ENCODE measurements at places on chromosomes 1 and 21.

DNA sequence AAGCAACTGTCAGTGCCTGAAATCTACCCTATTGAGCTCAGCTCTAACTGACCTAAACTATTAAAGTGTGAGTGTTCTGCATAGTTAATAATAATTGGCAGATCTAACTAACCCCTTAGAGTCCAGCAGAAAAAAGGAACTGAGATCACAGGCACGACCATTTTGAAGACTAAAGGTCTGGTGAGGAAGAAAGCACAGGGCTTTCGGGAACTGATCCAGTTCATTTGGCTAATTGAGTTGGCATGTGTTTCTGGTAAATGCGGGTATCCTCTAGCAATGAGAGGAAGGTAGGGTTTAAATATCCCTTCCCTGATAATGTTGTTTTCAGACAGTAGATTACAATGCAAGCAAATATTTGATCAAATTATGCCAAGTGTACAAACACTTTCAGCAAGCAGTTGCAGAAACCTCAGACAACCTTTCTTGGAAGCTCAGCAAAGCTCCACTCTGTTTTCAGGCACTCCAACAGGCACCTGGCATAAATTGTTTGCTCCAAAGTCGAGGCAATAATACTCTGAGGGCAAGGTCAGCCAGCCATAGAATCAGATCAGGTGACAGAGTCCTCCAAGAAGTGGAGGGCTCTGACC is 100.8 kb downstream of the KCNK1 start:
- no peak for DNase-seq

- DNase-seq, result no peak
These were observed 184.7 kb upstream of the SGIP1 start for GRCh38 chr1:66349242-66349641.

- DNase-seq, result no peak
These were observed 29.6 kb upstream of the AGL start for GRCh38 chr1:99820546-99820945.

- DNase-seq, result no peak
These were observed 657 bp upstream of the HDAC1 start for GRCh38 chr1:32291145-32291707.

- no peak for DNase-seq
These were observed 22.6 kb downstream of the PODN start for GRCh38 chr1:53084589-53084971.

GRCh38 chr21:39852021-39852721 is 15.1 kb upstream of the PCP4 start:
- DNase-seq, result no peak

GRCh38 chr1:158407092-158407491 is 7.8 kb upstream of the OR10T2 start:
- DNase-seq, result no peak

DNA sequence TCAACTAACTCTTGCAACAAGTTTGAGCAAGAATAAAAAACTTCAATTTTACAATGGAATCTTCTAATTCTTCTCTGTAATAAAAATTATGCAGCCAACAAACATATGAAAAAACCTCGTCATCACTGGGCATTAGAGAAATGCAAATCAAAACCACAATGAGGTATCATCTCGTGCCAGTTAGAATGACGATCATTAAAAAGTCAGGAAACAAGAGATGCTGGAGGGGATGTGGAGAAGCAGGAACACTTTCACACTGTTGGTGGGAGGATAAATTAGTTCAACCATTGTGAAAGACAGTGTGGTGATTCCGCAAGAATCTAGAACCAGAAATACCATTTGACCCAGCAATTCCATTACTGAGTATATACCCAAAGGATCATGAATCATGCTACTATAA is 327.5 kb upstream of the LYPLAL1 start:
- DNase-seq, result no peak

GRCh38 chr1:207991583-207992026 is 80.7 kb upstream of the CD34 start:
- no peak for DNase-seq

DNA sequence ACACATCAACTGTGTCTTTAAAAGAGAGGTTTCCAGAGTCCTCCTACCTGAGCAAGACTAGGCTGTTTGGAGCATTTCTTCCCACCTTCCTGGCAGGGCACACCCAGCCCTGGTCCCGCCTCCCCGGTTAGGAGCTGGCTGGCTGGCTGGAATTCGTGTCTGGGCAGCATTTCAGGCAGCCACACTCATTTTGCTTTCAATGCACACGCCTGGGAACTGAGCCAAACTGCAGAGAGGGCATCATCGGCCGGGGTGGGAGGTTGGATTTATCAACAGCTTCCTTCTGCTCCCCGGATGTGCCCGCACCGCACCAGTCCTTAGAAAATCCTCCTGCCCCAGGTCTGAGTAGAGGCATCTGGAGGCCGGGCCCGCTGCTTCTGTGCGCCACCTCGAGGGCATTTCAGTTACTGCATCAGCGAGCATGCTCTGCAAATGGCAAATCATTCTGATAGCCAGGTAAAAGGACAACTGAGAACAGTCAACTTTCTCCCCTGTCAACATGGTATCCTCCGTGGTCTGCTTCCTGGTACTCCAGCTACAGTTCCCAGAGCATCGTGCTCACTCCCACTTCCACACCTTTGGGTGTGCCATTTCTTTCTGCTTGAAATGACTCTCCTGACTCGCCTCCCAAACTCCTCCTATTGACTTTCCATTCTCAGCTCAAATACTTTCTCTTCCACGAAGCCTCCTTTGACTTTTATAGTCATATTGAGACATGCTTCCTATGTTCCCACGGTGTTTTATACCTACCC is 20.6 kb downstream of the TCEA3 start:
- DNase-seq, result peak; percentile 91

DNA sequence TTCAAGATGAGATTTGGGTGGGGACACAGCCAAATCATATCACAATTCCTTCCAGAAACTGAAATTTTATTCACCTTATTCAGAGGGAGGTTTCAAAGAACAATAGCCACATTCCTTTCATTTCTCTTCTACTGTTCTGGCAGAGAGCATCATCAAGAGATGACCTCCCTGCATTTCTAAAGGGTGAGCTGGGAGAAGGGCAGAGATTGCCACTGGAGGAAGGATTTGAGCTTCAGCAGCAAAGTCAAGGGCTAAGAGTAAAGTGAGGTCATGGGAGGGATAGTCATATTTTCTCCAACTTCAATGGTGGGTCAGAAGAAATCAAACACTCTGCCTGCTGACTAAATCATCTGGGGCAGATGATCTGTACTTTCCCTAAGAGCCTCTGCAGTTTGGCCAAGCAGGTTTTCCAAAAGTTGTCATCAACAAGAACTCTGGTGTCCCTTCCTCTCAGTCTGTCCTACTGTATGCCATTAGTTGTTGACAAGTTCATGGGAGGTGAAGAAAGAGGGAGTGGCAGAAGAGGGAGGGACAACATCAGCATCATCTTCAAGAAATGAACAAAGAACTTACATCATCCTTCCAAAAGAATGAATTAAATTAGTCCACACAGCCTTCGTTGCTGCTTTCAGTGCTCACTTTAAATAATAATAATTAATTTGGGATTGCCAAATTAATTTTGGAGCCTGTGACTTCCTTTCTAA is 298.3 kb downstream of the ASTN1 start:
- no peak for DNase-seq

GRCh38 chr1:46342084-46342656 is 1.6 kb downstream of the NSUN4 start:
- peak; percentile 25 for DNase-seq

- DNase-seq, result no peak
These were observed 9.5 kb upstream of the GOLT1A start for GRCh38 chr1:204223129-204223860.

DNA sequence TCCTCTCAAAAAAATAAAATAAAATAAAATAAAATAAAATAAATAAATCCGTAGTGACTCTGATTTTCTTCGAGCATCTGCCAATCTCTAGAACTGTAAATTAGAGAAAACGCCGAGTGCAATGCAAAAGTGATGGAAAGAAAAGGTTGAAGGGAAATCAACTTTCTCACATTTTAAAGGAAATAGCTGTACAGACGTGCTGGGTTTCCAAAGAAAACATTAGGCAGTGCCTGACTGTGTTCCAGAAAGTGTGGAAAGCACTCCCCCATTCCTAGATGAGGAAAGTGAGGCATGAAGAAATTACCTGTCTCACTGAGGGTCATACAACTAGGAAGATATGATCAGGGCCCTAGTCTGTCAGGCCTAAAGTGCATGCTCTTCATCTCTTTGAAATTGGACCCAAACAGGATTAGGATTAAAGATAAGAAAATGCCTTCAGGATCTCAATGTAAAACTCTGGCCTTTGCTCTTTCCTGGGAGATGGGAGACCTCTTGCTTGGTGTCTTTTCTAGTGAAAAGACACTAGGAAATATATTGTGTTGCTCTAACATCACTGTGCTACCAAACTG is 1.8 kb upstream of the PTPN14 start:
- no peak for DNase-seq

DNA sequence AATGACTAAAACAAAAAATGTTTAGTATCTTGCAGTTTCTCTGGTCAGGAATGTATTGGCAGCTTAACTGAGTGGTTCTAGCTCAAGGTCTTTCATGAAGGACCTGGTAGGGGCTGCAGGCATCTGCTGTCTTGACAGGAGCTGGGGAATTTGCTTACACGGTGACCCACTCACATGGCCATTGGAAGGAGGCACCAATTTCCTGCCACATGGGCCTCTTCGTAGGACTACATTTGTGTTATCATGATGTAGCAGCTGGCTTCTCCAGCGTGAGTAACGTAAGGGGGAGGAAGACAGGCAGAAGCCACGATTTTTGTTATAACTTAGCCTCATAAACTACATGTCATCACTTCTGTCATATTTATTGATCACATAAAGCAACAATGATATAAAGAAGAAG is 376.3 kb downstream of the AMY1C start:
- DNase-seq, result no peak

GRCh38 chr1:188129856-188130838 is 1301.4 kb downstream of the PLA2G4A start:
- no peak for DNase-seq

GRCh38 chr1:235650341-235651169 is 971 bp upstream of the GNG4 start:
- peak; percentile 59 for DNase-seq

- DNase-seq, result no peak
These were observed 9.7 kb downstream of the PTPN14 start for GRCh38 chr1:214541693-214542092.

- DNase-seq, result no peak
These were observed 2.1 kb downstream of the BRINP2 start for GRCh38 chr1:177172866-177173265.

- DNase-seq, result no peak
These were observed 14.6 kb downstream of the HUNK start for GRCh38 chr21:31887391-31887841.

DNA sequence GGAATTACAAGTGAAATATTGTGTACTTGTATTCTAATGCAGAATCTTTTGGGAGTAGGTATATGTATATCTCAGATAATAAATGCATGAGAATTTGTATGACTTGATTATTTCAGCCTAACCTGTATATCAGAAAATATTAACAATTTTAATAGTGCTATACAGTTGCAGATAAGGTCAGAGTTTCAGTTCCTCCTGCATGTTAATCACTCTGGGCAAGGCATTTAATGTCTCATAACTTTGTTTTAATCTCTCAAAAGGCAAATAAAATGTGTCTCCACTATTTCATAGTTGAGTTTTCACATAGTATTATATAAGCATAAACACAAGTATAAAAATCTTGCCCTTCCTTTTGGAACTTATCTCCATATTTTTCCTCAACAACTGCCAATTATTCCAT is 352.5 kb downstream of the KCNT2 start:
- no peak for DNase-seq

DNA sequence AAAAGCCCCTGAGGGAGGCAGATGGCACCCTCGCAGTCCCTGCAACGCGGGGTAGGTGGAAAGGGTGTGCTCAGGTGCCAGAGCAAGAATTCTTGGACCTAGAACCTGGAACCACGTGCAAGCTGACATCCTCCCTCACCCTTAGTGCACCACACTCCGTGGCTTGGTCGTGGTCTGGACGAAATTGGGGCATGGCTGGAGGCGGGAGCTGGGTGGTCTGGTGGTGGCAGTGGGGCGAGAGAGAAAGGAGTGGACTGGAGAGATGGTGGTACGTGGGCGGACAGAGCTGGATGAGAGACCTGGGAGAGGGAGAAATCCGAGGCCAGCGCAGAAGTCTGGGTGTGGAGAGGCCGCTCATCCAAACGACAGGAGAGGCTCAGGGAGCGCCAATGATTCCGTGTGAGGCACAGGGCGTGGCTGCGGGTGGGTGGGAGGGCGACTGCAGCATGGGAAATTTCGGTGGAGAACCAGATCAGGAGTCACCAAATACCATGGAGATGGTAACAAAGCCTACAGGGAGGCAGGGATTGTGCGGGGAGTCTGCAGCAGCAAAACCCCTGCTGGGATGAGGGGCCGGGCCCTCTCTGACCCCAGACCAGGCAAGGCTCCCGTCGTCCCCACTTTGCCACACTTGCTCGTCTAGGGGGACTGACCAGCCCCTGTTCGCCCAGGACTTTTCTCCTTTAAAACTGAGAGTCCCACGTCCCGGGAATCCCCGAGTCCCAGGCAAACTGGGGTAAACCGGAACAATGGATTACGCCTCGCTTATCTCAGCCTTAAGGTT is 31.9 kb downstream of the CDCP2 start:
- no peak for DNase-seq

GRCh38 chr1:104932949-104933679 is 1183.4 kb downstream of the AMY1C start:
- DNase-seq, result no peak

DNA sequence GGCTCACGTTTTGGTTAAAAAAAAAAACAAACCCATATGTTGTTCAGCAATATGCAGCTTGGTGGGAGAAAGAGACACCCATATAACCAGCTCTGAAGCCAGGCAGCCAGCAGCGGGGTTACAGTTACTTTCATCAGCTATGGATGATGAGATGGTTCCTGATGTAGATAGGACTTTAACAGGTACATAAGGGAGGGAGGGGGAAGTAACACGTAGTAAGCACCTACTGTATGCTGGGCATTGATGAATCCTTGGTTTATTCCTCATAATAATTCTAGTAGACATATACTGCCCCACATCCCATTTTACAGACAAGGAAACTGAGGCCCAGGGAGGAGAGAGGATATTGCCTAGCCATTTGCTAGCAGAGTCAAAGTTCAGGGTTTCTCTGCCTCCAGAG is 2.0 kb downstream of the SLC1A7 start:
- no peak for DNase-seq

DNA sequence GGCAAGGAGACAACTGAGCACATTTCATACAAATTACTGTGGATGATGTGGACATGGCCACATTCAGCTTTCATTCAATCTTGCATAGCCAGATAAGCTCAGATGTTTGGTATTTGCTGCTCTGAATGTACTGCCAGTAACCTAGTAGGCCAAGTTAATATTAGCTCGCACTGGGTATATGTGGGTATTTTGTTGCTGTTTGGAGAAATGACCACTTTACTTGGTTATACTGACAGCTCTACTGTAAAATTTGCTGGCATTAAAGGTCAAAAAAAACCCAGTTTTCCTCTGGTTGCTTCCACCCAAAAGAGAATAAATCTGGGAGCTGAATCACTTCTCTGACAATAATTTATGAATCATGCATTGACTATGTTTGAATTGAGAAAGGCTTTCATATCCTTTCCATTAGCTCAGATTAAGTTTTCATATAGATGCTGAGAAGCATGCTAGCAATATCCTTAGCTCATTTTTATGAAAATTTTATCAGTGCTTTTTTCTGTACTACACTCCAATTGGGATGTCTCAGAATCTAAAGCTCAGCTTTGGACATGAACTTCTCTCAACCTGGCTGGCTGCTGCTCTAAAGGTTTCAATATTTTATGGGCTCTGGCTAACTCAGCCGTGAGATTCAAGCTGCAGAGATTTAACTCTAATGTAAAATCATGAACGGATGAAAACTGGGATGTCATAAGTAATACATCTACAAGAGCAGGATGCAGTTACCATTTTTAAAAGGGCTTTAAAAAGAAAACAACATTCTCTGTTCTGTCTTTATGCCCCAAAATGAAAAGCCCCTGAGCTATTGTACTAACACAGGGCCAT is 330.0 kb downstream of the BARHL2 start:
- DNase-seq, result no peak

- no peak for DNase-seq
These were observed 69.3 kb downstream of the POU2F1 start for GRCh38 chr1:167289966-167290365.
